ENCODE measurements at places on chromosomes 3 and 15.
A peak's percentile ranks its signal among the peaks of the same experiment; 100 is the strongest.

DNA sequence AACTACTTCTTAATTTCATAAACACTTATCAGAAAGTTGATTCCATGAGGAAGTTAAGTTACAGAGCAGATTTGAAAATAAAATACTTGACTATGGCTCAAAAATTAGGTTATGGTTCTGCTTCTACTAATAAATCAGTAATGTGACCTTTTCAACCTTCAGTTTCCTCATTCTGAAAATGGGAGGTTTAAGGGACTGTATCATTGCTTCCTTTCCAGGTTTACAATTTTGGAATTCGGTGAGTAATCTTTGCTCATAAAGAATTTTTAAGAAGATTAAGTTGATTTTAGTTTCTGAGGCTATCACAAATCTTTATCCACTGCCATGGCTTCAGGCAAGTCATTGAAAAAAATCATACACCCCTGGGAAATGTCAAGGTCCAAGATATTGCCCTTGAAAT, 1061.2 kb downstream of the DIPK2A start:
- DNase-seq, result no peak

- DNase-seq, result no peak
Measured at GRCh38 chr3:2958551-2958950, 151.6 kb downstream of the IL5RA start.

DNA sequence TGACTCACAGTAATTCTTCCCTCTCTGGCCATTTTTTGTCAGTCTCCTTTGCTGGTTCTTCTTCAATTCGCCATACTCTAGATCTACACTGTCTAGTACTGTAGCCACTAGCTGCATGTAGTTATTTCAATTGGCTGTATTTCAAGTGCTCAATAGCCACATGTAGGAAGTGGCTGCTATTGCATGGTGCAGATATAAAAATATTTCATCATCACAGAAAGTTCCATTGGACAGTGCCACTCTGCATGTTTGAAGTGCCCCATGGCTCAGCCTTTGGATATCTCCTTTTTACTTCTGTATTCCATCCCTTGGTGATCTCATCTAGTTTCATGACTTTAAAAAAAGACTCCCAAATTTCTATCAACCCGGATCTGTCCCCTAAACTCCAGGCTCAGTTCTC, 22.1 kb downstream of the PPP2R3A start:
- DNase-seq, result no peak

DNA sequence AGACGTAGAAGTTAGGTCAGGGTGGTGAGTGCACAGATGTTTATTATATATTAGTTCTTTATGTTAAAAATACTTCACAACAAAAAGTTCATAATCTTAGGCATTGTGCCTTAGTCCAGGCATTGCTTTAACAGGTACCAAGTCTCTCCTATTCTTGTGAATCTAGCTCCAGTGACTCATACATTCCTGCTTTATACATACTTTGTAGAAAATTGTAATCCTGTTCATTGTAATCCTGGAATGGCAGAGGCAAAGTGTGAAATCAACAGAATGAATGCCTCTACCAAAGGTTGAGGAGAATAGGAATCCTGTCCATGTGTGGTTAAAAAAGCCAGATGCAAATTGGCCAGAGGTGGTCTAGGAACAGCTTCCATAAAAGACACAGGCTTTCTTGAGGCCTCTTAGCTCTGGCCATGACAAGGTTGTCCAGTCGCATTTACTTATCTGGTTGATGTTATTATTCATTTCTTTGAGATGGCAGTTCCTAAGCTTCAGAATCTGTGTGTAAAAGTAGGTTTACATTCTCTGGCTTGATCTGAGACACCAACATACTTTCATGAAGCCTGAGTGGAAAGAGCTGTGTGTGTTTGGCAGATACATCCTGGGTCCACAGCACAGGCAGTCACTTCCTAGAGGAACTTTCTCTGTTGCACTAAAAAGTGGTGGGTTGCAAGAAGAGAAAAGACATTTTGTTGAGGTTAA, 109.0 kb downstream of the CDIN1 start:
- peak; percentile 9 for DNase-seq

DNA sequence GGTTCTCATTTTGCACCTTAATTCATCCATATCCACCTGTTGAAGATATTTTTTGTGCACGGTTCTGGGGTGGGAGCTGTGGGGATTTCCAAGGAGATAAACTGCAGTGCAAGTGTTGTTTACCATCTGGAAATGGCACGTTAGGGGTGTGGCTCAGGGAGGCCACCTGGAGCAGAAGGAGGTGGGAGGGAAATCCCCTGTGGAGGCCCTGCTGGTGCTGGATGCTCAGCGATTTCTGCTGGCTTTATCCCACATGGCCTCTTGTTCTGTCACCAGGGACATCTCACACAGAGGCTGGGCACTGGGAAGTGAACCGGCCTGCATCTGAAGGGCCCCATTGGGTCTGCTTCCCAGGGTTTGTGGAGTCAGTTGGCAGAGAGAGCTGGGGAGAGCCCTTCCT, 24.3 kb downstream of the TRPM1 start:
- no peak for DNase-seq

GRCh38 chr15:69375151-69375790, 38.9 kb upstream of the KIF23 start:
- DNase-seq, result no peak
